WERI-Rb-1 (cell line): ENCODE measurements at places on chromosomes 2 and 18.

DNA sequence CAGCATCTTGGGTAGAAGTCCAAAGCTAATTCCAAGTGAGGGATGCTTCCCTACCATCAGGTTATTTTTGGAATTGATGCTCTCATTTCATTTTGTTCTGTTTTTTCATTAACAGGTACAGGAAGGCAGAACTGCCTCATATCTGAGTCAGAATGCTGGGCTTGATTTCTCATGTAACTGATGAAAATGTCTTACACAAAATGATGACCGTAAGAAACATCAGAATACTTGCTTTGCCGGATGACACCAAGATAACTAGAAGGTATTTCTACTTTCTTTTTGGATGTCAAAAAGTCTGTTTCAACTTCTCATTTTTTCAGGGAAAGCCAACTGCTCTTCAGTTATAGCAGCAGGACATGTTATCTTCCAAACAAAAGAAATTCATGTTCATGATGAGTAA, 62.6 kb downstream of the ETAA1 start:
- no peak for DNase-seq

GRCh38 chr18:39057423-39058064, 1491.9 kb upstream of the CELF4 start:
- no peak for DNase-seq

DNA sequence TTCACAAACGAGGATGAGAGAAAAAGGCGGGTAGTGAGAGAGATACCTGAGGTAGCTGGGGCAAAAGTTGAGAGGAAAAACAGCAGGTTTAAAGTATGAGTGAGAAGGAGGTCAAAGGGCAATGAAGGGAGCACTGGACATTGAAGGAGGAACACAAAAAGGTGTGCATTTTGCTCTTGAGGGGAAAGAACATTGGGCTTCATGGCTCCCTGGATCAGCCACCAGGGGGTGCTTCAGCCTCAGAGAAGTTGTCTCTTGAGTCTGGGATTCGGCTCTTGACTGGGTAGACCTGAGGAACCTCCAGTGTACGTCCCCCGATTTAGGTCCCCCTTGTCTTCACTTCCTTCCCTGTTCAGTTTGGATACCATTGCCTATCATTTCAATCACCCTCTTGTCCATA, 128.5 kb downstream of the RAPGEF4 start:
- peak; percentile 58 for DNase-seq

GRCh38 chr2:171432969-171433762, 624 bp downstream of the METTL8 start:
- DNase-seq: peak; percentile 47

- DNase-seq: no peak
Observed at GRCh38 chr18:73707035-73707434, 440.6 kb downstream of the FBXO15 start.
